ENCODE measurements at places on chromosomes 3 and 15.

GRCh38 chr3:134359121-134360010, 14.9 kb downstream of the AMOTL2 start:
- DNase-seq: no peak

DNA sequence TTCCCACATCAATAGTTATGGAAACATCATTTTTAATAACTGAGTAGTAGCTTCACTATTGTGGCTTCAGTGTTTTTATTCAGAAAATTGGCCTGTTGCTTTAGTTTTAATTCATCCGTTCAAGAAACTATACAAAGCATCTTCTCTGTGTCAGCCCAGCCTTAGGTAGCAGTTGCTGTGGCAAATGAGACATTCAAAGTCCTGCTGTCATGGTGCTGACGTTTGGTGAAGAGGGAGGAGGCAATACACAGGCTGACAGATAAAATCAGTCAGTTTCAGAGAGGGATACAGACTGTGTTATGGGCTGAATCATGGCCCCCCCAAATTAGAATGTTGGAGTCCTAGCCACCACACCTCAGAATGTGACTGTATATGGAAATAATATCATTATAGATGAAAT, 56.5 kb downstream of the SLC7A14 start:
- no peak for DNase-seq

- no peak for DNase-seq
Observed at GRCh38 chr3:73071952-73072351, 10.5 kb downstream of the EBLN2 start.

GRCh38 chr15:78978601-78979179, 33.8 kb upstream of the CTSH start:
- DNase-seq: no peak

GRCh38 chr3:128369881-128370642, 96.6 kb downstream of the DNAJB8 start:
- DNase-seq: no peak

- DNase-seq: no peak
Observed at GRCh38 chr3:194840661-194841514, 155.2 kb downstream of the FAM43A start.

GRCh38 chr15:49179433-49180190, 9.6 kb downstream of the GALK2 start:
- no peak for DNase-seq

DNA sequence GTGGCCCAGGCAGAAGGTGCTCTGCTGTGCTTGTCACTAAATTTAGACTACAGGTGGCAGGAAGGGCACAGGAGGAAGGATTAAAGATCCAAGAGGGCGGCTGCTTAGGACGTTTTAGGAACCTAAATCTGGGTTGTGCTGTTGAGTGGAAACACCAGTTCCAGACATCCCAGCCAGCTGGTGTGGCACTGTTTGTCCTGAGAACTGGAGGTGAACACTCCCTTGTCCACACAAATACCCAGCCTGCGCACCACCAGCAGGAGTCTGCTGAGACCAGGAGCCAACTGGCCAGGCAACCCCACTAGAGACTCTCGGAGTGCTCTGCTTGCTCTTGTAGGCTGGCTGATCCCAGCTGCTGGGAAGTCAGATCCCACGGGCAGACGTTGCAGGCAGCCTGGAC, 30.3 kb upstream of the UACA start:
- no peak for DNase-seq

DNA sequence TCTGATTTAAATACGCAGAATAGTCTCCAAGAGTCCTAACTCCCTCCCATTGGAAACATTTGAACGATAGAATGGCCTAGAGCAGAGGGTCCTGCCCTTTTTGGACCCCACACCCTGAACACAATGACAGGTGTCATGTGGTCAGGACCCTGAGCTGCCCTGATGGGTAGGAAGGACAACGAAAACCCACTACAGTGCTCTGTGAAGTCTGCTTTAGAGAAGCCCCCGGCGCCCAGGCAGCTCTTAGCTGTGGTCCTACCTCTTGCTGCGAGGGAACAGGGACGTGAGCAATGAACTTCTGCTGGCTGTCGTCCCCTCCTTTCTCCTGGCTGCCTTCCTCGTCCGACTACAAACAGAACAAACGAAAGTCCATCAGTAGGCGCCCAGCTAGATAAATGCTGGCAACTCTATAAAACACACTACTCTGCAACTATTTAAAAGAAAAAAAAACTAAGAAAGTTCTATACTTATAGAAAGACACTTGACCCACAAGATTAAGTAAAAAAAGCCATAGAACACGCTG, 8.7 kb upstream of the RAB43 start:
- no peak for DNase-seq

DNA sequence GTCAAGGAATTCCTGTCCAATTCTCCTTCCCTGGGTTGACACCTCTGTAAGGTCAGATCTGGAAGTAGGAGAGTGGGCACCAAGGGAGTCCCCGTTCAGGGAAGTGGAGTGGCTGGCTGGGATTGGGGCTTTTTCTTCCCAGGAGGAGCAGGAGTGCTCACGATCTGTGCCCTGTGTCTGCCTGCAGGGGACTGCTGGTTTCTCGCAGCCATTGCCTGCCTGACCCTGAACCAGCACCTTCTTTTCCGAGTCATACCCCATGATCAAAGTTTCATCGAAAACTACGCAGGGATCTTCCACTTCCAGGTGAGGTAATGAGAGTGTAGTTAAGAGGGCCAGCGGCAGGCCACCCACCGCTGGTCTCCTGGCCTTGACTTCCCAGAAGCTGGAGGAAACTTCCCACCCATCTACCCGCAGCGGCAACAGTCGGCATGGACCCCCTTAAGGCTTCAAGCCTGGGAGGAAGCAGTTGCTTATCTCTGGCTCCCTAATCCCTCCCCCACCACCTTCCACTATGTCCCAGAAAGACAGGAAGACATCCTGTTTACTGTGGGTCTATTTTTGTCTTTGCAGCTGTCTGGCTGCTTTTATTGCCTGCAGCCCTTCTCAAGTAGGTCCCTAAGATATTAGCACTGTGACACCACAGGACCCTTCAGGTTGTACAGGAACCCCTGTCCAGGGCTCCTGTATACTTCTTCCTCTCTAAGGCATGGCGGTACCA, 26.8 kb downstream of the CAPN3 start:
- no peak for DNase-seq

DNA sequence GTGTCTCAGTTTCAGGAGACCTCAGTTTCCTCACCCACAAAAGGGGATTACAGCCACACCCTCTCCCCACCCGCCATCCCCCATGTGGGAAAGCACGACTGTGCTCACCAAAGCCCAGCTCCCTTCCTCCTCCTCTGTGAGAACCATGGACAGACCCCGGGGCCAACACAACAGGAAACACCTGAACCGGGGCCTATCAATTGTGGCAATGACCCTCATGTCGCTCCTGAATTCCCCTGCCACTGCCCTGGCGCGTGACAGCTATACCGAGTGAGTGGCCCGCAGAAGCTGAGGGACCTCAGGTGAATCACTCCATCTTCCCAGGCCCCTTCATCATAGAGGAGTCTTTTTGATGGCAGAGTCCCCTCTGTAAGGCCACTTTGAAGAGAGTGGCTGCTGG, 28.6 kb downstream of the PLEKHO2 start:
- DNase-seq: no peak

GRCh38 chr3:31836131-31837075, 144.7 kb downstream of the OSBPL10 start:
- no peak for DNase-seq

GRCh38 chr15:40449275-40449674, 8.5 kb downstream of the BAHD1 start:
- DNase-seq: no peak

- no peak for DNase-seq
Observed at GRCh38 chr3:146747928-146748327, 142.8 kb upstream of the PLSCR5 start.

- DNase-seq: no peak
Observed at GRCh38 chr3:53846134-53846850, at the start of the genes CHDH and IL17RB. CHDH (minus strand) TSS chr3:53846419; CDS start chr3:53824008, 22,411 bp downstream. IL17RB (plus strand) TSS chr3:53846568; CDS start chr3:53846589, 21 bp downstream.

DNA sequence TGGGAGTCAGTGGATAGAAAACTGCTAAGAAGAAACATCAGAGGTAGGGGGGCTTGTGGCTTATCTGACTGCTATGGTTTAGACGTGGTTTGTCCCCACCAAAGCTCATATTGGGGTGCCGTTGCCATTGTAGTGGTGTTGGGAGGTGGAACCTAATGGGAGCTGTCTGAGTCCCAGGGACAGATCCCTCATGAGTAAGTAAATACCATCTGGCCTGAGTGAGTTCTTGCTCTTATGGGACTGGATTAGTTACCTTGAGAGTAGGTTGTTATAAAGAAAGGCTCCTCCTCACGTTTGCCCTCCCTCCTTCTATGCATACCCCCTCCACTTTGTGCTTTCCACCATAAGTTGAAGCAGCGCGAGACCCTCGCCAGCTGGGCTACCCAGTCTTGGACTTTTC, 53.4 kb upstream of the VILL start:
- no peak for DNase-seq

- peak; percentile 88 for DNase-seq
Observed at GRCh38 chr3:142279965-142280590, 54.7 kb upstream of the GK5 start.

DNA sequence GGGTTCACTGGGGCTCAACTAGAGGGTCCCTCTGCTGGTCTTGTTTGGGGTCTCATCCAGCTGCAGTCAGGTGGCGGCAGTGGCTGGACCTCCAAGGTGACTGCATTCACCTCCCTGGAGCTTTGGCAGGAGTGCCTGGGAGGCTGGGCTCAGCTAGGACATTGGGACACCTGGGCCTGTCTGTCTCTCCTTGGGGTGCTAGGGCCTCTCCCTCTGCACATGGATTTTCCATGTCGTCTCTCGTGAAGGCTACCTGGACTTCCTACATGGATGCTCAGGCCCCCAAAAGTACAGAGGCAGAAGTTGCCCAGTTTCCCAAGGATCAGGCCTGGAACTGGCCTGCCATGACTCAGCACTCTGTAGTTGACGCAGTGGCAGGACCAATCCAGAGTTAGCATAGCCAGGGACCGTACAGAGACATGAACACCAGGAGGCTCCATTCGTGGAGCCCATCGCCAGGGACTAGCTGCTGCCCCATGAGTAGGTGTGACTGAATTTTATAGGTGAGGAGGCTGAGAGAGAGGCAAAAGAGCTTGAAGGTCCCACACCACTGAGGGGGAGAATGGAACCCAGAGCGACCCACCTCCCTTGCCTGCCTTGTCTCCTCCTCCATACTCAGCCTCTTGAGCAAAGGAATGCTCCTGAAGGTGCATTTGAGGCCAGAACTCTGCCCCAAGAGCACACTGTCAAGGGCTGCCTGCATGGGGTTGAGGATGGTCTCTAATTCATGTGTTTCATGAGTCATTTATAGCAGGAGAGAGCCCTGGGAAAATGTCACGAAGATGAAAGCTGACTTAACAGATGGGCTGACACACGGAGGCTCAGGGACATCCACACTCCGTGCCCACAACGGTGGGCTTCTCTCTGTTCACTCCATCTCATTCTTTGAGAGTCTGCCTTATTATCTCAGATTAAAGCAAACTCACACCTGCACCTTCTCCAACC, 13.0 kb upstream of the ALDH1A3 start:
- no peak for DNase-seq

- DNase-seq: peak; percentile 90
Observed at GRCh38 chr15:96042734-96043224, 287.7 kb upstream of the NR2F2 start.

- DNase-seq: no peak
Observed at GRCh38 chr3:131714585-131715220, 211.9 kb upstream of the MRPL3 start.

- no peak for DNase-seq
Observed at GRCh38 chr3:32160706-32161214, 54.3 kb downstream of the GPD1L start.

DNA sequence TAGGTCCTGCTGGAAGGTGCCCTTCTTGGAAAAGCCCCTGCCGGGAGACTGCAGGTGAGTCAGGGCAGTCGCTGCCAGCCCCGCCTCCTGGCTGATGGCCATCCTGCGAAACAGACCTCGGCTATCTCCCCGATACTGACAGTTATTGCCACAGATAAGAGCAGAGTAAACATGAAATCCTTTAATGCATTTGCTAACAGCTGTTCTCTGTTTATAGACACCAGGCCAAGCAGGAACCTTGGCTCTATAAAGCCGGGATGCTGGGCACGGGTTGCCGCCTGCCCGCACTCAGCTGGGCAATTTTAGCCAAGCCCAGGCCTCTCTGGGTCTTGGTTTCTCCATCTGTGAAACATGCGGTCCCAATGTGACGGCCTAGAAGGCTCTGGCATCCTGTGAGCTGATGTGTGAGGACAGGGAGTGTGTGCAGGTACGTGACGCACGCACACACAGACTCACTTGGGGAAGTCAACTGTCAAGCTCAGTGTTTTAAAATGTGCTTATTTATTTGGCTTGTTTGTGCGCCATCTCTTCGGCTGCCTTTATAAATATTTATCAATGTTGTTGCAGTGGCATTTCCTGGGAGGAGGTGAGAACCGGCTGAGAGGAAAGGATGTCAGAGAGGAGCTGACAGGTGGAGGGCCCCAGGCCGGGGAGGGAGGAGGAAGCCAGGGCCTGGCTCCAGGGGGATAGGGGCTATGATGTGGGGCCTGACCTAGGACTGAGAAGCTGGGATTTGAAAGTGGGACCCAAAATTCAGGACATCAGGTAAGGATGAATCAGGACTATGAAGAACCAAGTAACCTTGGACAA, 50.8 kb upstream of the PRR23E start:
- no peak for DNase-seq

DNA sequence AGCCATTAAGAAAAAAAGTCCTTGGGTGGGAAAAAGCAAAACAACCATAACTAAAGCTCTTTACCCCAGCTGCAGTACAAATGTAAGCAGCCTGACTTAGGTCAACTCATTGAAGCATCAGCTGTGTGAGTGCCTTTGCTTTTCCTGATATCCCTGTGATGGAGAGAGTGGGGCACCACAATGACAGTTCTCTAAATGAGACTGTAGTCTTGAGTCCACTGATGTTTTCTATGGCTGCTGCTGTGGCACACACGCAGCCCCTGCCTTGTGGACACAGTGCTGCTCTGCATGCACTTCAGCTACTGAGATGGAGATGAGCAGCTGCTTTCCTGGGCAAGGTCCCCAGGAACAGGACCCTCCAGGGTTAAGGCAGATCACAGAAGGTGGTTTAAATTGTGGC, 173.2 kb downstream of the KCNAB1 start:
- no peak for DNase-seq

GRCh38 chr3:27072810-27073651, 296.2 kb downstream of the NEK10 start:
- DNase-seq: no peak

- DNase-seq: no peak
Observed at GRCh38 chr3:195838714-195839113, 27.0 kb upstream of the MUC4 start.

- no peak for DNase-seq
Observed at GRCh38 chr3:63202529-63202928, 75.6 kb upstream of the SYNPR start.

- peak; percentile 19 for DNase-seq
Observed at GRCh38 chr15:88878720-88879184, 16.6 kb downstream of the HAPLN3 start.

GRCh38 chr3:60992395-60992794, 258.9 kb downstream of the FHIT start:
- DNase-seq: no peak

GRCh38 chr3:127014536-127015281, 31.8 kb downstream of the PLXNA1 start:
- no peak for DNase-seq

- DNase-seq: no peak
Observed at GRCh38 chr3:111864821-111865656, 6.0 kb downstream of the PHLDB2 start.

- DNase-seq: peak; percentile 11
Observed at GRCh38 chr3:141360888-141361598, 7.3 kb upstream of the ZBTB38 start.
